ENCODE measurements at places on chromosomes 4 and X. TPM values are rescaled to one million over a fixed set of nuclear protein-coding genes. Genes with fewer than 3 reads are reported as not detected.

DNAJB14 gene
- total RNA-seq: 18.3 TPM

- no peak for DNase-seq
Measured at GRCh38 chr4:142817442-142817841, 28.7 kb downstream of the INPP4B start.

DNA sequence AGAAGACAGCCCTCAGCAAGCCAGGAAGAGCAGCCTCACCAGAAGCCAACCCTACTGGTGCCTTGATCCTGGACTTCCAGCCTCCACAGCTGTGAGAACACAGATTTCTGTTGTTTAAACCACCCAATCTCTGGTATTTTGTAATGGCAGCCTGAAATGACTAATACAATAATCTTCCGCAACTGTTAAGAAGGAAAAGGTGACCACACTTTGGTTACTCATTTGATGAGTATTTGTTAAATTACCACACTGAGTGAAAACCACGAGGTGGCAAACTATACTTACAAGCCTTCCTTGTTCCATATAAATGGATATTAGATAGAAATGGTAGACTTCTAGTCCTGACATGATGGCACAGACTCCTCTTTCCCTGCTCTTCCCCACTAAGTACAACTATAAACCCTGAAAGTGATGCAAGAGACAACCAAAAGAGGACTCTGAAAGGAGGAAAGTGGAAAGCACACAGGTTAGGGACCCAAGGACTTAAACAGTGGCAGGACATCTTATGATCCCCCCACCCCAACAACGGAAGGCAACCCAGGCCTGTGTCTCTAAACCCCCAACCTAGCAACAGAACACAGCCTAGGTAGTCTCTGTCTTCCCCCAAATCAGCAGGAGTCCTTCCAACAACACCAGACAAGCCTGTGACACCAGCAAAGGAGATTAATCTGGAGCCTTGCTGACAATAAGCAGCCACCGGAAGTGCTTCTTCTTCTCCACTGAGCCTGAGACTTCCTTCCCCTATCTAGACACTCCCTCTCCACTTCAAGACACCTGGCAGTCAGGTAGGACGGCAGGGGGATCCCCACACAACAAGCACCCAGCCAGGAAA lies 12.3 kb downstream of the ZNF182 start:
- no peak for DNase-seq

DNA sequence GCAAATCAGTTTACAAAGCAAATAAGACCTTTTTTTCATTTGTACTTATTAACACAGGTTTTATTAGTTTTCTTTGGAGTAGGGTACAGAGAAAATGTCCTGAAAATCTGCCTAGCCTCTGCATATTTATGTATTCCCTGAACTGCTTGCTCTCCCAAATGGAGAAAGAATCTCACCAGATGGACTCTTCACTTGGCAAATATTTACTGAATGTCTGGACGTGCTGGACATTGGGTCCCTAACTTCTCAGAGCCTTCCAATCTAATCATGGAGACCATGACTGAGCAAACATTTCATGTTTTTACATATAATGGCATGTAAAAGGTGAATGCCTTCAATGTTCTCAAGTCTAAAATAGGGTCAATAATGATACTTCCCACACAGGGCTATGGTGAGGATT lies 126.0 kb downstream of the CHRDL1 start:
- no peak for DNase-seq

DNA sequence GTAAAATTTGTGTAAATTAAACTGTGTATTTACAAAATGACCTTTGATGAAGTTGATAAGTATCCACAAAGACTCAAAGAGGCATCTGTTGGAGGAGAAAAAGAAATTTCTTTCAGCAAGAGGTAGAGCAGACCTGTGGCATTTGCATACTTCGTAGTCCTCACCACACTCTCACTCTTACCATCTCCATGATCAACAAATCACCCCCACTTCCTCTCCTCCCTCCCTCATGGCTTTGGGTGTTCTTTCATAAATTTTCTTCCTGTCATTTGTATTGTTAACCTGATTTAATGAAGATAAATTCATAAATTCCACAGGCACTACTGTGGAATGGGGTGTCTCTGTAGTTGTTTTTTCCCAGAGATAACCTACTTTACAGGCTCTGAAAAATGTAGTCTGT lies 366.5 kb downstream of the ZNF674 start:
- DNase-seq: no peak

DNA sequence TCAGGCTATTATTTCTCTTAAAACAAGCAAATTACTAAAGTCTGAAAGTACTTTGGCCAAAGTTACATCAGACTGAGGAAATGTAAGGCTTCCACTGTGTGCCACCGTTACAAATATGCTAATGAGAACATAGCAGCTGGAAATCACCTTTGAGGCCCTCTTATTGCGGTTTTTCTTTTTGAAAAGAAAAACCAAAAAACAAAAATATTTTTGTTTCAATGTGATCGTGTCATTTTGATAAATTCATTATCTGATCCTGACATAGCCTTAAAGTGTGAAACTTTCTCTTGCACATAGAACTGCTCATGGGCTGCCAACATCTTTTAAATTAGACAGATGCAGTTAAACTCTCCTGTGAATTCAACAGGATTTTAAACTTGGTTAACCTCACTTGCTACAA lies 2.8 kb upstream of the TIFA start:
- DNase-seq: no peak

CXCL11 gene
- not detected for total RNA-seq

DNA sequence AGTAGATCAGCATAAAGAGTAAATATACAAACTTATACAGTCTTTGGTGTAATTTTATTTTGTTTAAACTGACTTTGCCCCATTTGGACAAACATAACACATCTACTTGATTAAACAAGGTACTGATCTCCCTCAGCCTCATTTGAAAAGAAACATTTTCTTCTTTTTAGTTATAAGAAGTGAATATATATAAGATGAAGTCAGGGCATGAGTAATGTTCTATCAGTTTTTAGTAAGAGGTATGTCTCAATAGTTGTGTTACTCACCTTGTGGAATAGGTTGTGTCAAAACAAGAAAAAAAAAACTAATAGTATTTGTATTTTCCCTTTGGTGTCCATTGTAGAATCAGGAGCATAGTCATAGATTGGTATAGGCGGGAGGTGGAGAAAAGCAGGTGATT lies 327.4 kb downstream of the RPA4 start:
- no peak for DNase-seq

TMEM271 gene
- total RNA-seq: not detected

NUDT11 gene
- not detected for total RNA-seq

IL1RAPL1 gene
- 3.1 TPM for total RNA-seq

ZNF41 gene
- total RNA-seq: 12.8 TPM

GRCh38 chr4:156169861-156170260 lies 216.2 kb upstream of the CTSO start:
- no peak for DNase-seq

DNA sequence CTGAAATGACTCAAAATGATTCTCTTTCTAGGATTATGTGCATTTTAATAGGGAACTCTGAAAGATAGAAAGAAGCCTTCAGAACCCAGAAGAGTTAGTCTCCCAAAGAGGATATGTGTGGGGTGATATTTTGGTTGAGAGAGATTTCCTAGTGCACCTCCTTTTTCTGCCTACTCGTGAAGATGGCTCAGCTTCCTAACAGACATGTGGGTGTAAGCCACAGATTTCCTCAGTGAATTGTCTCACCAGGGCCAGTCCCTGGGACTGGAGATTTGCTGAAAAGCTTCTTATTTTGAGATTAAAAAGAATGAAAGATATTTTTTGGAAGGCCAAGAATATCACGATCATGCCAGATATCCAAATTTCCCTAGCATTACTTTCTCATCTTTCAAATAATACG lies 42.8 kb downstream of the MAGEB17 start:
- DNase-seq: no peak

MXRA5 gene
- total RNA-seq: 1.3 TPM

GRCh38 chr4:22504447-22504846 lies 11.4 kb downstream of the ADGRA3 start:
- DNase-seq: no peak

GRCh38 chr4:118834960-118835569 lies 861 bp downstream of the SEC24D start:
- peak; percentile 77 for DNase-seq

DNA sequence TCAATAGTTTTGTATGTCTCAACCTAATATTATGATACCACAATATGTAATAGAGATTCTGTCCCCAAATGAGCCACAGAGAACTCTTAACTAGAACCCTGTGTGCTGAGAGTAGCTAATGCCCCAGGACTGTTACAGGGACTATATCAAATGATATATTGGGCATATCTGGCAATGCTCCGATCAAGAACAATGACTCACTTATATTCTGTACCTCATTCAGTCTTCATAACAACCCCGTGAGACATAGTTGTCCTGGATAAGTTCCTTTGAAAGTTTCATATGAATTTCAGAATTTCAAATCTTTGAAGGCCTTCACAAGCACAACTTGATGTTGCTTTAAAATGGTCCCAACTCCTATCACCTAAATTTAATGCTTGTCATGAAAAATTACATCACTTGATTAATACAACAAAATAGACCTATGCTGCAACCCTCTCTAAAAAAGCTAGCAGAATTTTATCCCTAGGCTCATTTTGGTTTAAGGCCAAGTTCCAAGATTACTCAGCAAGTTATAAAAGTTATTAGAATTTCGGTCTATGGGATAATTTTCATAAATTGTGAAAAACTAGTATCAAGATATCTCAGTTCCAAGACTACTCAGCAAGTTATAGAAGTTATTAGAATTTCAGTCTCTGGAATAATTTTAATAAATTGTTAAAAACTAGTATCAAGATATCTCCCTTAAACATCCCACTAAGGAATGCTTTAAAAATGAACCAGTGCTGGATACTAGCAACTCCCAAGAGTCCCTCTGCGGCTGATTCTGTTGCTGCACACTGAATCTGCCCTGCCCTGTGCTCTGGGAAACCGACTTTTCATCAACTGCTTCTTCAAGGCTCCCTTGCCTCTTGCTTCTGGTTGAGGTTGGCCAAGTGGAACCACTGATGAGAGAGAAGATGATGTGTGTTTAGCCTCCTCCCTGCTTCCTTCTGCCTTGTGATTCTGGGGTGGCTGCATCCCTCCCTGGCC lies 6.0 kb upstream of the ANXA3 start:
- no peak for DNase-seq

DNA sequence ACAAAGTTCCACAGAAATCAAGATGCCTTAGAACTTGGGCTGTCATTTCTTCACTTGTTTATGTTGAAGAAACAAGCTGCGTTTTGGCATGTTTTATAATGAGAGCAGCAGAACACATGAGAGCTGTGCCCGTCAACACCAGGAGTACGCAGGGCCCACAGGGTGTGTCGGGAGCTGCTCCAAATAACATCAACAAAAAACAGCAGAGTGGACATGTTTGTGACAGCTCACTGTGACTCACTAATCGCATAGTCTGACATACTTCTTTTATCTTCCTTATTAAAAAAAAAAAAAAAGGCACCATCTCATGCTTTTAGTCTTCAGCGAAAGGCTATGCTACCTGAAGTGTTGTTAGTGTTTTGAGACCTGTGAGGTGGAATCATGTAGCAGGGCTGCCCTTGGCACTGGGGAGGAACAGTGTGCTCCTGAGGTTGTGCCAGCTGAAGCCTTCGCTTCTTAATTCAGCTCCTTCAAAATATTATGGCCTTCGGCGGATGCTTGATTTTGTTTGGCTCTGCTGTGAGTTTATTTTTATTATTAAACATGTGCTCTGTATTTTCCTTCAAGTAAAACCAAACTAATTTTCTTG lies 32.8 kb downstream of the FHDC1 start:
- DNase-seq: no peak

GAB1 gene
- total RNA-seq: 72.5 TPM

DNA sequence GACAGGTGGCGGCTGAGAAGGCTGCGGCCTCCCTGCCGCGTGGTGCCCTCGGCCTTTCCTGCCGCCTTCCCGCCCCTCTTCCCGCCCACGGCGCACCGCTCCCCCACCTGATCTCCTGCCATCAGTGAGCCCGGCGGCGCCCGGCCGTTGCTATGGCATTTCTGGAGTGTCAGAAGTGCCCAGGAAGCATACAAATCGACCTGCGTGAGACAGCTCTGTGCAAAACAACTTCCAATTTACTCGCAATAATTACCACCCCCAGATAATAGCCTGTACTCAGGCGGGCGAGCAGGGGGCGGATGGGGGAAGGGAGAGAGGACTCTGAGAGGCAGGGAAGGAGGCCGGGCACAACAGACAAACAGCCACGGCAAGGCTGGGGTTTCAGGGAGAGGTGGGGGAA lies 16.6 kb upstream of the ERCC6L start:
- no peak for DNase-seq

DNA sequence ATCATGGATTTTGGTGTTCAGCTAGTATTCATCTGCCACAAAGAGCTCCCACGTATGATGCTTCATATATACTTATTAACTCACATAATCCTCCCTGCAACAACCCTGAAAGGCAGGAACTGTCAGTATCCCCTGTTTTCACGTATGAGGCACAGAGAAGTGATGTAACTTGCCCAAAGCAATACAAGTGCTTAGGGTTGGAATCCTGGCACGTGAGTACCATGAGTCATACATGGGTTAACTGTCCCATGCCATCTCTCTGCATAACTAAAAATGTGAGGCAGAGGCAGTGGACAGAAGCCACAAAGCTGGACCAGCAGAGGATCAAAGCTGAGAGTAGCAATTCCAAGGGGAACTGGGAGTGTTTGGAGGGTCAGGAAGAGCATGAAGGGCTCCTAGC lies 35.7 kb upstream of the EGFL6 start:
- DNase-seq: no peak

GRCh38 chr4:4333265-4333706 lies 43.2 kb downstream of the ZBTB49 start:
- DNase-seq: peak; percentile 67

DNA sequence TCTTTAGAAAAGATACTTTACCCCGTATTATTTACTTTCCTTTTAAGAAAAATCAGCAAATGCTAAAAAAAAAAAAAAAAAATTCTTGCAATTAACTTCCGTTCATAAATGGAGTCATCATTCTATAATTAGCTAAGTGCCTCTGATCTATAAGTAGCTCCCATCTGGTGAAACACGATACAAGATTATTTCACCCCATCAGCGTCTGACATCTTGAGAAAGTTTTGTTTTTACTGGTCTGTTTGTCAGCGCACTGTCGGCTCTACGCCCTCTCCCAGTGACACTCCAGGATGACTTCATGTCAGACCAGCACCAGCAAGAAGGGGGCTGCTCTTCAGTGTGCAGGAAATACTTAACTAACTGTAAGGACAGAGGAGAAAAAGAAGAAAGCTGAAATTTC lies 108.3 kb downstream of the AFAP1 start:
- DNase-seq: no peak
